ENCODE measurements at places on chromosomes 5 and 9. TPM values are rescaled to one million over a fixed set of nuclear protein-coding genes. Genes with fewer than 3 reads are reported as not detected.

DNA sequence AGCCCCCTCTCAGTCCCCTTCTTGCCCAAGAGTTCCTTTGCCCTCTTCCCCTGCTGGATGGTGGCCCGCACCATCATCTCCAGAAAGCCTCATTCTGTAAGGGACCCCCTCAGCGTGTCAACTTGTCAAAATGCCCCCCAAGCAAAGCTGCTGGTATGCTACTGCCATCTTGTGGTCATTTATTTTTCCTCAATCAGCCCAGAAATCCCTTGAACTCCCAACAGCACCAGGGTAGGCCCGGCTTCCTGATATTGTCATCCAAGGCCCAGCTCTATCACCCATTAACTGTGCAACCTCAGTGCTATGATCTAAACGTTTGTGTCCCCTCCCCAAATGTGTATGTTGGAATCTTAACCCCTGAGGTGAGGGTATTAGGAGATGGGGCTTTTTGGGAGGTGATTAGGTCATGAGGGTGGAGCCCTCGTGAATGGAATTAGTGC lies 53.2 kb upstream of the FBXW11 start:
- H3K27ac ChIP-seq = no peak overlapping the region
- peaks cover 93% of the 10 kb centered on the region for H3K36me3 ChIP-seq
- no peak for DNase-seq

- H3K27ac ChIP-seq = no peak overlapping the region
- no peaks in the 10 kb centered on the region for H3K4me1 ChIP-seq
- peaks cover 22% of the 10 kb centered on the region for H3K27me3 ChIP-seq
- no peaks in the 10 kb centered on the region for H3K36me3 ChIP-seq
- no peak overlapping the region for H3K4me3 ChIP-seq
These were observed 78.7 kb downstream of the RAD23B start for GRCh38 chr9:107361816-107362215.

PAEP gene
- not detected for total RNA-seq

GRCh38 chr5:178403956-178404600 lies 171.5 kb upstream of the PHYKPL start:
- no peak overlapping the region for H3K4me3 ChIP-seq
- no peak overlapping the region for H3K27ac ChIP-seq
- no peak for DNase-seq
- H3K27me3 ChIP-seq = no peaks in the 10 kb centered on the region
- no peaks in the 10 kb centered on the region for H3K4me1 ChIP-seq
- no peaks in the 10 kb centered on the region for H3K36me3 ChIP-seq

ZNG1F gene
- total RNA-seq = 10.7 TPM

GRCh38 chr9:76311537-76311936 lies 82.7 kb downstream of the RFK start:
- no peaks in the 10 kb centered on the region for H3K36me3 ChIP-seq
- H3K4me3 ChIP-seq = no peak overlapping the region
- no peaks in the 10 kb centered on the region for H3K27me3 ChIP-seq

DNA sequence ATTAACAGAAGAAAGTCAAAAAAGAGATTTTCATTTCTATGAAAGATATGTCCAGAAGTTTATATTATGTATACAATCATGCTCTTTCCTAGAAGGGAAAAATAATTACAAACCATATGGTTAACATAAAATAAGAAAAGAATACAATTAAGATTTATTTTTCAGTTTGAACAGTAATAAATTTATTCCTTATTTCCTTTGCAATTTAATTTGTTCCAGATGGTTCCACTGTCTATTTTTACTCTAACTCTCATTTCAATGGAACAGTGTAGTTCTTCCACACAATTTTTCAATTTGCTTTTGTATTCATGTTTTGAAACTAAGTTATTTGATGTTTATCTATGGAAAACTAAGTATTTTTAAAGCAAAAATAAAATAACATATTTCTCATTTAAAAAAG lies 1026.3 kb downstream of the TAF11L14 start:
- no peaks in the 10 kb centered on the region for H3K27me3 ChIP-seq
- H3K4me1 ChIP-seq = no peaks in the 10 kb centered on the region

- DNase-seq = no peak
- no peaks in the 10 kb centered on the region for H3K36me3 ChIP-seq
- no peak overlapping the region for H3K27ac ChIP-seq
- H3K4me3 ChIP-seq = no peak overlapping the region
- H3K27me3 ChIP-seq = peaks cover 56% of the 10 kb centered on the region
These were observed 6.8 kb downstream of the PIP5KL1 start for GRCh38 chr9:127923771-127924170.

PCDHB14 gene
- total RNA-seq = not detected

DNA sequence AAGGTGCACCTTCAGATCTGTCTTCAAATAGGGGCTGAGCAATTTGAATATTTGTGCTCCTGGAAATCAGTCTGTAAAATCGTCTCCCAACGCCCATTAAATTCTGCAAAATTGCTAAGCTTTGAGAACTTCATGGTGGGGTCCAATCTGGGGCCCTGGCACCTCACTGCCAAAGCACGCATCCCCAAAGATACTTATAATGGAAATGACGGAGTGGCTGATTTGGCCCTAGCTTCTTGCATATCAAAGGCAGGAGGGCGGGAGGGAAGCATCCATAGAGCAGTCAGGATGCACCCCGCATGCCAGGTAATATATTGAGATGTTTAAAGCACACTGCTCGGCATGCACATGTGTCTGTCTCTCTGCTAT lies 422.3 kb downstream of the EBF1 start:
- H3K27me3 ChIP-seq = peaks cover 13% of the 10 kb centered on the region
- no peak overlapping the region for H3K4me3 ChIP-seq
- DNase-seq = no peak
- H3K4me1 ChIP-seq = no peaks in the 10 kb centered on the region
- no peaks in the 10 kb centered on the region for H3K36me3 ChIP-seq

- H3K4me3 ChIP-seq = no peak overlapping the region
- H3K27ac ChIP-seq = no peak overlapping the region
- DNase-seq = no peak
- peaks cover 5% of the 10 kb centered on the region for H3K27me3 ChIP-seq
These were observed 47.3 kb upstream of the TRMT10B start for GRCh38 chr9:37706290-37706689.

DNA sequence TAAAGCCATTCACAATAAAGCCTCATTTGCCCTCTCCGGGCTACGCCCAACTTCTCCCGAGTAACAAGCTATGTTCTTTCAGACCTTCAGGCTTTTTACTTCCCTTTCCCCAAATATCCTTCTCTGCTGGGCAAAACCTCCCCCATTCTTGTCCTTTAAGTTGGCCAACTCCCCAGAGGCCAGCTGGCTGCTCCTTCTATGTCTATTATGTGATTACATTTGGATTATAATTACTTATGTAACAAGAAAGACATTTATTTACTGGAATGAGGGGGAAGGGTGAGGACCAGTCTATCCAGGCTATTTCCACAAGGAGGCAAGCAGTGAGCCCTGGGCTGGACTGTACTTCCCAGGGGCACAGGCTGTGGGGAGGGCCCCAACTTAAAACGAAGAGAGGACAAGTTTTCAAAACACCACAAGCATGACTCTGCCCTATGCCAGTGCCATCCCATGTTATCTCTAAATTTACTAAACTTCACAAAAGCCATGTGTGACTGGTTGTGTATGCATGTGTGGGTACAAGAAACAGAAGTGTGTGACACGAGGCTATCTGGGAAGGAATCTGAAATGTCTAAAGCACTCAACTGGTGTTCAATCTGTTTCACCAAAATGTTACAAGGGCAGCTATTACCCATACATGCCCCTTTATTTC lies 84.5 kb downstream of the GNAQ start:
- DNase-seq = no peak
- no peaks in the 10 kb centered on the region for H3K27me3 ChIP-seq
- no peaks in the 10 kb centered on the region for H3K36me3 ChIP-seq
- no peak overlapping the region for H3K27ac ChIP-seq
- H3K4me3 ChIP-seq = no peak overlapping the region

CHSY3 gene
- total RNA-seq = not detected

DDX4 gene
- not detected for total RNA-seq

LNPEP gene
- 87.3 TPM for total RNA-seq

DNA sequence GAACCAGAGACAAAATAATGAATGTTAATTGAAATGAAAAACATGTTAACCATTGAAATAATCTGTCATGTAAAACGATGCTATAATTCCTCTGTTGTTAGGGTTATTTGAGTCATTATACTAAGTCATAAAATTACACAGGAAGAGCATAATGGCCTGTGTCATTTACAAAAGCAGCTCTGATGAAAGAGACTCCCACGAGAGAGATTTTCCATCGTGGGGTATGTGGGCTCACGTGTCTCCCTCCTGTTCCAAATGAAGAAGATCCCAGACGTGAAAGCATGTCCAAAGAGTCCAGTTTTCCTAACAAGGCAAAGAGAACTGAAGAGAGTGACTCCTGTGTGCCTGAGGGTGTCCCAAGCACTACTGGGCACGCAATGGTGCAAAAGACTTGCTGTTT lies 379.8 kb downstream of the SPOCK1 start:
- H3K36me3 ChIP-seq = no peaks in the 10 kb centered on the region
- H3K4me1 ChIP-seq = no peaks in the 10 kb centered on the region
- no peaks in the 10 kb centered on the region for H3K27me3 ChIP-seq
- no peak overlapping the region for H3K27ac ChIP-seq

GRCh38 chr5:58452566-58453258 lies 7.2 kb downstream of the PLK2 start:
- H3K4me1 ChIP-seq = no peaks in the 10 kb centered on the region
- H3K27me3 ChIP-seq = no peaks in the 10 kb centered on the region
- H3K4me3 ChIP-seq = no peak overlapping the region
- DNase-seq = no peak
- H3K36me3 ChIP-seq = no peaks in the 10 kb centered on the region

- no peaks in the 10 kb centered on the region for H3K4me1 ChIP-seq
These were observed 5.5 kb downstream of the SEPTIN8 start for GRCh38 chr5:132771503-132771998.

GRCh38 chr9:94699715-94700373 lies 26.7 kb upstream of the AOPEP start:
- peaks cover 6% of the 10 kb centered on the region for H3K27me3 ChIP-seq
- H3K27ac ChIP-seq = no peak overlapping the region
- no peaks in the 10 kb centered on the region for H3K36me3 ChIP-seq

DNA sequence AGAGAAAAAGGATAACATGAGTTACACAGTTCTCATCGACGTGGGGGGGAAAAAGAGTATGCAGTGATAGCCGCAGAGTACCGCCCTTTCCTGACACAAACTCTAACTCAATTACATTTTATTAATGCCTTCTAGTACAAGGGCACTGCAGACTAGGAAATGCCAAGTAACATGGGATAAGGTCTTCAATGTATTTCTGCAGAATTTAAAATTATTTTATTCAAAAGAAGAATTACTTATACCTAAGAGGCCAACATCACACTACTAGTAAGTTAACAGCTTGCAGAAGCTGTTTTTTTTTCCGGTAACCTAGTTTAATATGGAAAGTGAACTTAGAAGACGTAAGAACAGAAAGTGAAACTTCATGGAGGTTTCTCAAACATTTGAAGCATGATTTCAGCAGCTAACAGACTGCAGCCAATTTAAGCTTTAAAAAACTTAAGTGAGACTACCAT lies 3.9 kb downstream of the SETX start:
- peaks cover 28% of the 10 kb centered on the region for H3K4me1 ChIP-seq
- H3K27me3 ChIP-seq = no peaks in the 10 kb centered on the region
- peak overlapping the region; percentile 54 for H3K27ac ChIP-seq
- peak; percentile 25 for DNase-seq
- H3K4me3 ChIP-seq = no peak overlapping the region

DNA sequence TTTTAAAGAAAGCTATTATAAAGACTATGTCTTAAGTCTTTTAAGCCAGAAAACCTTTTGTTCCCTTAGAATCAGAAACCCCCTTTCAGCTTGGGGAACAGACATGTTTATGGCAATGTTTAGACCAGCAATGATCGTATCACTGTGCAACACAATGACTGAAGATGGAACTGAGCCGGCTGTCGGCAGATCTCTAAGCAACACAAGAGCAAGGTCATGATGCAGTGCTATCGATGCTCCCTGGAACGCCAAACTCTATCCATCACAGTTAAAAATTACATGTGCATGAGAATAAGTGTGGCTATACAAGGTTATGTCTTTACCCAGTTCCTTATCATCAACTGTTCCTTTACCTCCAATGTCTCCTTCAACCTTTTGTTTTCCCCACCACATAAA lies 1.8 kb upstream of the RNF44 start:
- H3K27ac ChIP-seq = peak overlapping the region; percentile 81
- H3K4me3 ChIP-seq = no peak overlapping the region
- H3K36me3 ChIP-seq = peaks cover 8% of the 10 kb centered on the region
- H3K4me1 ChIP-seq = peaks cover 34% of the 10 kb centered on the region

DNA sequence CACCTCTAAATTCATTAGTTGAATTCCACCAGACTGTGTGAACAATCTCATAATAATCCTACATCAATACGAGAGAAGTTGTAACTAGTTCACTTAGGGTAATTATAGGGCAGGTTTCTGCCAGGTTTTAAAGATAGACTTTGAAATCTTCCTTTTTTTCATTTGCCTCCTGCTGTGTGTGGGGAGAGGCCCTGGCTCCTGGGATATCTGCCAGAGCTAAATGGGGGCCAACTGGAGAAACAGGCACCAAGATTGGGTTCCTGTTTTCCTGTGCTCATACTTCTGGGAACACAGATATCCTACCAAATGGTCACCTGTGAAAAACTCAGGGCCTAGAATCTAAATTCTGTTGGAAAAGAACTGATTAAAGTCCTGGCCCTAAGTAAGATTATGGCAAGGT lies 42.3 kb downstream of the SH3RF2 start:
- no peaks in the 10 kb centered on the region for H3K4me1 ChIP-seq
- no peak overlapping the region for H3K4me3 ChIP-seq
- DNase-seq = no peak
- H3K36me3 ChIP-seq = no peaks in the 10 kb centered on the region

- H3K4me3 ChIP-seq = no peak overlapping the region
- H3K36me3 ChIP-seq = no peaks in the 10 kb centered on the region
- H3K27me3 ChIP-seq = no peaks in the 10 kb centered on the region
- H3K4me1 ChIP-seq = peaks cover 21% of the 10 kb centered on the region
These were observed 4.5 kb downstream of the PURA start for GRCh38 chr5:140118302-140118936.

SPINK4 gene
- not detected for total RNA-seq

GRCh38 chr5:74761241-74761640 lies 5.7 kb downstream of the GFM2 start:
- H3K27me3 ChIP-seq = no peaks in the 10 kb centered on the region
- peaks cover 46% of the 10 kb centered on the region for H3K36me3 ChIP-seq
- no peak for DNase-seq
- H3K27ac ChIP-seq = no peak overlapping the region
- H3K4me1 ChIP-seq = peaks cover 16% of the 10 kb centered on the region

DNA sequence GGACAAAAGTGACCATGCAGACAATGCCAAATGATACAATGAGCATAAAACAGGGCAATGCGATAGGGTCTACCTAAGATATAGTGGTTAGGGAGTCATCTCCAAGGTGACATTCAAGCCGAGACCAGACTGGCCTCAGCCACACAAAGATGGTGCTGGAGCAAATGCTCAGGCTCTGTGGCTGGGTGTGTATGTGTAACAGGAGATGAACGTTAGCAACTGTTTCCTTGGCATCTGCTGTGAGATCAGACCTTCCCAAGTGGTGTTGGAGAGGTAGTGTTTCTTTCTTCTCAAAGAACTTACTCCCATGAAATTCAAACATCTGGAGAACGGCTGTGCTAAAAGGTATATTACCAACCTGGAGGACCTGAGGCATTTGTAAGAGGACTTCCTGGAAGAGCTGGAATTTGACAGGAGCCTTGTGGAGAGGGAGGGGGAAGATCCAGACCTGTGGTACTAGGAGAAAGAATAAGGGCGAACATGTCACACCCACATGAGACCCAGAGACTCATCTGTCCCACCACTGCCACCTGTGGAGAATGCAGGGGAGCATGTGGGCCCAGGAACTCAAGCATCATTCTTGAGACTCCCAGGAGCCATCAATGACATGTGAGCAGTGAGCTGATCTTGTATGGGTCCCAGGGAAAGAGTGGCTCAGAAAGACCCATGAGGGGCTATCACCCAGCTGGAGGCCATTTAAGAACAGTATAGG lies 21.4 kb upstream of the ANXA6 start:
- no peak for DNase-seq
- no peak overlapping the region for H3K27ac ChIP-seq
- H3K27me3 ChIP-seq = no peaks in the 10 kb centered on the region
- no peak overlapping the region for H3K4me3 ChIP-seq
- peaks cover 30% of the 10 kb centered on the region for H3K36me3 ChIP-seq
- no peaks in the 10 kb centered on the region for H3K4me1 ChIP-seq

Measured in T-cell (primary cell).